ENCODE measurements at places on chromosomes 11 and 22.

DNA sequence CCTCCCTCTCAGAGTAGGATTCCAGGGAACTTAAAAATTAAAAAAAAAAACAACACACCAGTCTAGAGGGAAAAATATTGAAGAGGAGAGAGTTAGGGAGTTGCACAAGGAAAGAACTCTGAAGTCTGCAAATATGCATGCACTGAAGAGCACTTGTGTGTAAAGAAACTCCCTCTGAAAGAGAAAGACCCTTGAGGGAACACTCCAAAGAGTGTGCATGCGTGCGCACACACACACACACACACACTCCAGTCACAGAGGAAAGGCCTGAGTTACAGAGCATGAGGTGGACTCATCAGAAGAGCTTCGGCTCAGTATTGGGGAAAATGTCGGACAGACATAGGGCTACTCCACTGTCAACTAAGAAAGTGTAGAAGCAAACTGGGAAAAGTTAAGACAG lies 30.1 kb downstream of the GGTLC2 start:
- DNase-seq: no peak

GRCh38 chr11:22304337-22304961 lies 33.7 kb upstream of the SLC17A6 start:
- no peak for DNase-seq

- DNase-seq: no peak
These were observed 266.9 kb downstream of the SOX6 start for GRCh38 chr11:16089481-16089880.

DNA sequence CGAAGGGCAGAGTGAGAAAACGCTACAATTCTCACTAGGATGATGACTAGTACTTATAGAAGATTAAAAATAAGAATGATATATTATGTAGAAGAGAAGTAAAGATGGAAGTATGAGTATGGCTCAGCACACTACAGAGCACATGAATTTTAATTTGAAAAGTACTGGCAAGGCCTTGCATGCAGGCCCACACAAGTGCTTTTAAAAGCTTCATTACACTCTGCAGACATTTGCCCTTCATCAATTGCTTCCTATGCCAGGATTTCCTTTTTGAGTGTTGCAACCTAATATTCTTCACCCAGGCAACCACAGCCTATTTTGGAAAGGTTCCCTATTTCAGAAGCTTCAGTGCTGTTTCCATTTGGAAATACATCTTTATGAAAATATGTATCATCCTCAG lies 81.1 kb downstream of the LARGE2 start:
- DNase-seq: no peak

- no peak for DNase-seq
These were observed 46.5 kb upstream of the SORL1 start for GRCh38 chr11:121405646-121406045.

DNA sequence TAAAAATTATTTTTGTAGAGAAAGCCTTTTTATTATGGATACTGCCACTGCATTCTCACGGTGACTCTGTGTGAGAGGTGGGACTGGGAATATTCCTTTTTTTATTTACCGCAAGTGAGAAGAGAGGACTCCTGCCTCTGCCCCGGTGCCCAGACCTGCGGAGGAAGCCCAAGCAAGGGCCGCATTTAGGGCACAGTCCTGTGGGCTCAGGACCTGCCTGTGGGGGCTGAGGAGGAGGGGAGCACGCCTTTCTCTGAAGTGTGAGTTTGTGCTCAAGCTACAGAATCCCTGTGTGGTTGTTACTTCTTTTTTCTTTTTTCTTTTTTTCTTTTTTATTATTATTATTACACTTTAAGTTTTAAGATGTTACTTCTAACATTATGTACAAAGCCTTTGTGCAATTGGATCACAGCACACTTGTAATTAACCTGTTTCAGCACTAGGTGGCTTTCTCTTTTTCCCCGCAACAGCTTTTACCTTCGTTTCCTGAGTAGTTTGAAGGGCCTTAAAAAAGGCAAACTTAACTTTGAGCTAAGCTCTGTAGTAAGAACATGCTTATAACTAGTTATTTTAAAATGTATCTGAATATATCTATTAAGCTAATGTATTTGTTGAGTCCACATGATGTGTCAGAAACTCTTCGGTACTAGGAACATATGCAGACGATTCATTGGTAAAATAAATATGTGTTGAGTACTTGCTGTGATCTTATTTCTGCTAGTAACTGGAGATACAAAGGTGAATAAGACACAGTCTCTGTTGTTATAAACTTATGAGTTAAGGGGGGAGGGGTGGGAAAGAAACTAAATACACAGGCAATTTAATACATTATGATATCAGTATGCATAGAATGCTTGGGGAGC lies 18.3 kb downstream of the AMOTL1 start:
- no peak for DNase-seq

DNA sequence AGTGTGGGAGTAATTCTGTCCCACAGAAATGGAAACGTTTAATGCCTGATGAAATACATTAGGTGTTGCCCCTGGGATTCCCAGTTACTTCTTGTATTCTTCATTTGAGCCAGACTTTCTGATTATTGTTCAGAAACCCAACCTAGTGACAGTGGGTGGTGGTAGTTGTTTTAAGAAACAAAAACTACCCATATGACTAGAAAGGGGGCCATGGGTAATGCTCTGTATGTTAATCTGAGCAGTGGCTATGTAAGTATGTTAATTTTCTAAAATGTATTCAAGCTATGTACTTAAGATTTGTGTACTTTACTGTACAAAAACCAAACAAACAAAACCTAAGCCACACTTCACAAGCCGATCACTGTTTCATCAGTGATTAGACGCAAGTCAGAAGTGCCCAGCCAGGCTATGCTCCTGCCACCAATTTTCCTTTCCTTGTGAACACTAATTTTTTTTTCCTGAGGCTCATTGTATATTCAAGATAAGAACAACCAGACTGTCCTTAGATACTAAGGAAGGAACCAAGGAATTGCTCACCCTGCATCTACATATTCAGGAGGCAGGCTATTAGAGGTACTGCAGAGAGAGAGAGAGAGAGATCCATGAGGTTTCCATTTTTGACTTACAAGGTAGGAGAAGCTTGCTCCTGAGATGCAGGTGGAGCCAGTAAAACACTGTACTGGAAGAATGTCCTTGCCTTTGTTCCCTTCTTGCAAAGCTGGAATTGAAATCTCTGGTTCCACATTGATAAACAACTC lies 122.7 kb downstream of the DBX1 start:
- DNase-seq: no peak

GRCh38 chr11:13288375-13289029 lies 10.9 kb downstream of the BMAL1 start:
- DNase-seq: no peak

GRCh38 chr22:35524966-35525686 lies 15.5 kb upstream of the RASD2 start:
- no peak for DNase-seq

- DNase-seq: no peak
These were observed 3.6 kb upstream of the VPS37C start for GRCh38 chr11:61164606-61165424.

DNA sequence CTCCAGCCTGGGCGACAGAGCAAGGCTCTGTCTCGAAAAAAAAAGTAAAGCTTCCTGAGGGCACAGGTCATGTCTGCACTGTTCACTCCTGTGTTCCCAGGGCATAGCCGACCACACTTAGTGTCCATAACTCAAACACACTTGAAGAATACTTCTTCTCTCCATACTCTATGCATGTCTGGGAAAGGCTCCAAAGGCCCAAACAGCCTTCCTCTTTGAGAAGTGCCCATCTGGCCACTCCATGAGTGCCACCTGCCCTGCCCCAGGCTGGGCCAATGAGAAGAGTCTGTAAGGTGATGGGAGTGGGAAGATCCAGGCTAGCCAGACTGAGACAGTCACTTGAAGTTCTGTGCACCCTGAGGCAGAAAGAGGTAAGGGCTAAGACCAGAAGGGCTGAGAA lies 24.7 kb downstream of the DGCR2 start:
- no peak for DNase-seq

DNA sequence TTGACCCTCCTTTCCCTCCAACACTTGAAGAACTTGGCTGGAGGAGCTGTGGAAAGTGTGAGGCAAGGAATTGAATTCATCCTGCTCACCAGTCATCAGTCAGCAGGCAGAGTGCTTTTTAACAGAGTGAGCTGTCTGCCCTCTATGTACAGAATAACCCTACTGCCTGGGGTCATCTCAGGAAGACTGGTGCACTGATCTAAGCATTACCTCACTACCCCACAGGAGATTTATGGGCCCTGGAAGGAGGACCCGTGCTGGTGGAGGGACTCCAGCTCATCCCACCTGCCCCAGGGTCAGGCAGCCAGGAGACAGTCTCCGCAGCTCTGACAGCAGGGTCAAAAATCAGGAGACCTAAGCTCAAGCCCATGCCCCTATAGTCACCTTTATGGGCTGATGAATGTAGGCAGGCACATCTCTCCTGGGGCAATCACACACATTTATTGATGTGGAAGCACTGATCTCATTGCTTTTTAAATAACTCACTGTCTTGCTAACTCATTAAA lies 270.8 kb upstream of the SESN3 start:
- DNase-seq: no peak

DNA sequence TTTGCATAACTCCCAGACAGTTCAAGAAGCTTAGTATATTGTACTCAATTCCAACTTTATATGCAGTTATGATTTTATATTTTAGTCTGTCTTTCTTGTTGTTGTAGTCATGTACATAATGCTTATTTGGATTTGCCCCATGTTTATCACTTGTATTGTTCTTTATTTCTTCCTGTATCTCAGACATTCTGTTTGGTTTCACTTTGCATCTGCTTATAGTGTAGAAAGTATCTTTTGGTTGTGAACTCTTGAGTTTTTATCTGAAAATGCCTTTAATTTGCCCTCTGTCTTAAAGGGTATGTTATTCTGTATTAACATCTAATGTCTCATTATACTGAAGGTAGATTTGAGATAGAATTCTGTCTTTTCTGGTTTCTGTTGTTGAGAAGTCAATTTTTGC lies 275.4 kb downstream of the DYNC2H1 start:
- DNase-seq: no peak

DNA sequence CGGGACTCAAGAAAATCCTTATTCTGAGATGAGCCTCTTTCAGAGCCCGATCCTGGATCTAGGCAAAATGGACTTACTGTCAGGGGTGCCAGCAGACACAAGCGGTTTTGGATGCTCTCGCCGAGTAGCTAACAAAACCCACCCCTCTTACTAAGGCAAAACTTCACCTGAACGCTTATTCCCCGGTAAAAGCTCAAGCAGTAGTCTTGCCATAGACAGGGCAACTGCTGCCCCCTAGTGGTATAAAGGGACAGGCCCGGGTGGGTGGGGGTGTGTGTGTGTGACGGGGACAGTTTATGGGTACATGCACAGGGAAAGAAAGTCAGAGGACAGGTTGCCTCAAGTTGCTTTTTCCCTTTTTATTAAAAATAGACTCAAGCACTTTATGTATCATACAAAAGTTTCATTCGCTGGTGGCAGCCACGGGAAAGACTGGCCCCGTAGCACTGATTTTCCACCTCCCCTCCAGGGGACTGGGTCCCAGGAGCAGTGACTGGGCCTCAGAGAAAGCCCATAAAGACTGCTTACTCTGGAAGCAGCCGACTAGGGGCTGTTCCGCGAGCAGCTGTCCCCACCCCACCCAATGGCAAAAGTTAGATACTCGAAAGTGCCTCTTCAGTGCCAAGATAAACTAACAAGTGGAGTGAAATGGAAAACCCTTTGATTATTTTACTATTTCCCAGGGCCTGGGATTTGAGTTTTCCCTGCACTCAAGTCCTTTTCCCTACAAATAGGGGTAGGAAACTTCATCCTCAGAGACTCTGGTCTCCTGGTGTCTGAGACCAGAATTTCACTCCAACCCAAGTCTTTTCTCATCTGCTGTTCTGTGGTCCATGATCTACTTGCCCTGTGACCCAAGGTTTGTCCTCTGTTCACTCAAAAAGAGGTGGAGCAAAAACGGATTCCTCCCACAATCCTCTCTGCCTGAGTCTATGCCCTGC lies 4.7 kb downstream of the YPEL4 start:
- no peak for DNase-seq

DNA sequence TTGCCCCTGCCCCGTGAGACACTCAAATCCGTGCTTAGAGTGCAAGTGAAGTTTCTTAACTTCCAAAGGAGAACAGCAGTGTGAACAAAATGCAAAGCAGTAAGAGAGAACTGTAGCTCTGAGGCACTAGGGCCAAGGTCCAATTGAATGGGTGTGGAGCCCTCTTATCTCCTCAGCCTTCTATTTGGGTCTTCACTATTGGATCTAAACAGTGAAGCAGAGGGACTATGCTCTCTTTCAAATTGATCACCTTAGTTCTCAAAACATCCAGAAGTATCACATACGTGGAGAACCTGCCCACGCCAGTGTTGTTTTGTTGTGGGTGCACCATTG lies 49.6 kb downstream of the C22orf31 start:
- DNase-seq: no peak

DNA sequence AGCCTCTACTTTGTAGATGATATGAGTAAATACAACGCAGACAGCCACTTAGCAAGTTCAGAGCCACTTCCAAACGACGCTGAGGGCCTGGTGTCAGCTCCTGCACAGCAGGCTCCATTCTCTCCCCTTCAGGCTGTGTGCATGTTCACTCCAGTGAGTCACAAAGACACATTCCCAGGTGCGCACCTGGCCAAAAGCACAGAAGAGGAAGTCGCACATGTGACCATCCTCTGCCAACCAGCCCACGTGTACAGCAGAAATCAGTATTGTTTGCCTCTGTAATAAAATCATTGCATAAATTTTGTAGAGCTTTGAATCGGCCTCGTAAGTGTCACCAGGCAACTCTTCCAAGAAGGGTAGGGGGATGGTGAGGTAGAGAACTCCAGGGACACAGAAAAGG lies 19.5 kb upstream of the TPH1 start:
- DNase-seq: no peak

DNA sequence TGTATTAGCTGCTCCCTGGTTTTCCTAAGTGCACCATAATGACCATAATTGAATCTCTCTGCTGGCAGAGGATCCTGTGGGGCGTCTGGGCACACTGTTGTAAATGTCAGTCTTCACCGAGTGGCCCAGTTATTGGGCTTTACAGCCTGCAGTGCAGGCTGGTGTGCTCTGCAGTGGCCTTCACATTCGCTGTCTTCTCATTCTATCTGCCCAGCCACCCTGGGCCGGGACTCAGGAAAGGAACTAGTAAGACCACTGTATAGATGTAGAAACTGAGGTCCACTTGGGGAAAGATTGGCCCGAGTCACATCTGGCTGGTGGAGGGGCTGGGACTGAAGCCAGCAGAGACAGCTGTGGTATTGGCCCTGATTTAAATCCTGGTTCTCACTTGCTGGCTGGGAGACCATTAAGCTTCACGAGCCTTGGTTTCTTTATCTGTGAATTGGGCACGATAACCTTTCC lies 49.3 kb downstream of the TSPAN18 start:
- DNase-seq: no peak

GRCh38 chr11:85748455-85748891 lies 62.5 kb downstream of the SYTL2 start:
- DNase-seq: no peak

- no peak for DNase-seq
These were observed 754 bp downstream of the OR52A1 start for GRCh38 chr11:5153574-5154431.
